ENCODE measurements at places on chromosomes 5 and 9. TPM values are rescaled to one million over a fixed set of nuclear protein-coding genes. Genes with fewer than 3 reads are reported as not detected.
A peak's percentile ranks its signal among the peaks of the same experiment; 100 is the strongest.

Gene TMC1
- 0.15 TPM for total RNA-seq

Gene ACTBL2
- total RNA-seq = 5.6 TPM

Gene GFI1B
- not detected for total RNA-seq

Gene PFN3
- total RNA-seq = not detected

Gene FBXL7
- not detected for total RNA-seq

Gene EPB41L4A
- total RNA-seq = 26.1 TPM

Gene STPG3
- total RNA-seq = not detected

DNA sequence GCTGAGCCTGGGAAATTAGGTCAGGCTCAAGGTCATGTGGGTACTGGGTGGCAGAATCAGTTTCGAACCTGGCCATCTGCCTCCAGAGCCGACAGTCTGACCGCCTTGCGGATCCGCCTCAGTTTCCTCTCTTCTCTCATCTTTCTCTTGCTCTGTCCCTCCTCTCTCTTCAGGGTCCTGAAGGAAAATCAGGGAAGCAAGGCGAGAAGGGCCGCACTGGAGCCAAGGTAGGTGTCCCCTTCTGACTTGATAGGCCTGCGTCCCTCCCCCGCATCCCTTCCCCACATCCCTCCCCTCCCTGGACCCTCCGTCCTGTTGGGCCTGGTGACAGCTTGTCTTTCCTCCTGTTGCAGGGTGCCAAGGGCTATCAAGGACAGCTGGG, 40.8 kb upstream of the ORM1 start:
- DNase-seq = no peak

DNA sequence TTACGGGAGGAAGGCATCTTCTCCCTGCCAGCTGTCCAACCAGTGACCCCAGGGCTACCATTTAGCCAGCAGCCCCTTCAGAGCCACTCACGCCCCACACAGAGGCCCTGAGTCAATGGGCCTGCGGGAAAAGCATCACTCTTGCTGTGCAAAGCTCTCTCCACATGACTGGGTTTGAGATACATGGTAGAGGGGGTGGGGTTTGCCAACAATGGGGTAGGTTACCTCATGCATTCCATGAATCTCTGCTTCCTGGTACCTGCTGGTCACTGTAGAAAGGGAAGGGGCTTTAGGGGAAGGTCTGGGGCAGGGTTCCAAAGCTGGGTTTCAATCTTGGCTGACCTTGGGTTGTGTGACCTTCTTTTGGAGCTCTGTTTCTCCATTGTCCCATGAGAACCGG, 22.9 kb upstream of the TTLL11 start:
- peak; percentile 83 for DNase-seq

GRCh38 chr5:119390404-119390803, 34.6 kb downstream of the TNFAIP8 start:
- DNase-seq = no peak

DNA sequence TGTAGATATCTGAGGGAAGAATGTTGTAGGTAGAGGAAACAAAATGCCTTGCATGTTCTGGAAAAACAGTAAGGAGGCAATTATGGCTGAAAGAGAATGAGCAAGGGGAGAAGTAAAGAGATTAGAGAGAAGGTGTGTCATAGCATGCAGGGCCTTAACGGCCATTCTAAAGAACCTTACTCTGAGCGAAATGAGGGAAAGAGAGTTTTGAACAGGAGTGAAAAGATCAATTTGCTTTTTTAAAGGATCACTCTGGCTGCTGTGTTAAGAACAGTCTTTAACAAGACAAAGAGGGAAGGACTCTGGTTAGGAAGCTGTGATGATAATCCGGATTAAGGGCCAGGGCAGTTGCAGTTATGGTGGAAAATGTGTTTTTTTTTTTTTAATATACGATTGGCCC, 22.6 kb downstream of the PTBP3 start:
- DNase-seq = no peak

- DNase-seq = no peak
These were observed 129.4 kb downstream of the C9orf50 start for GRCh38 chr9:129491487-129491855.

GRCh38 chr5:84382363-84383295, 2.1 kb downstream of the EDIL3 start:
- DNase-seq = no peak

- DNase-seq = no peak
These were observed 50.8 kb downstream of the RBM27 start for GRCh38 chr5:146254223-146254622.

DNA sequence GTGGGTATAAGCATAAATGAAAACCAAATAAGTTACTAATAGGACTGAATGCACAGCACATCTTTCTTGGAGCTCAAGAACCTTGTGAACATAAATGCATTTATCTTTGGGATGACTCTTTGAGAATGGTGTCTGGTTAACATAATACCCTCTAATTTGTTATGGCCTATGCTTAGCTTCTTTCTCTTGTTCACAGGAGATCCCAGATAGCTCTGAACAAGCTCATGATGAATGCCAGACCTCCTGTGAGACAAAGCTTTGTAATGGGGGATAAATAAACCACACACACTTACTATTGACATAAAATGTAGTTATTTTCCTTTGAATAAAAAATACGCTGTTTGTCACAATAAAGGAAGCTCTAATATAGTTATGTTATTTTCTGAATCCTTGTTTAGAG, 111.5 kb downstream of the PSAT1 start:
- DNase-seq = no peak

DNA sequence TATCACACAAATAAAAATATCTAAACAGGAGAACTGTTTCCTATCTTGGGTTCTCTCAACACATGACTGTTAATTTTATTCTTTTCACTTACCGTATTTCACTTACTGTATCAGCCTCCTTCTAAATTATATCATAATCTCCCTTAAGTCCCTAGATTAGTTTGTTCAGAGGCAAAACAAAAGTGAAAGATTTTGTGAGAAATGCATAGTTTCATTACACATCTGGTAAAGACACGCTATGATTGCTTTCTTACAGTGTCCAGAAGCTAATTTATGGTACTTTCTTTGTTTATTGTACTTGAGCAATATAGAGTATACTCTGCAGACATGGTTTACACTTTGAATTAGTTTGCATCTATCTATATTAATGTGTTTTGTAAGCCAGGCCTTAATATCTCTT, 159.7 kb upstream of the TLX3 start:
- no peak for DNase-seq

DNA sequence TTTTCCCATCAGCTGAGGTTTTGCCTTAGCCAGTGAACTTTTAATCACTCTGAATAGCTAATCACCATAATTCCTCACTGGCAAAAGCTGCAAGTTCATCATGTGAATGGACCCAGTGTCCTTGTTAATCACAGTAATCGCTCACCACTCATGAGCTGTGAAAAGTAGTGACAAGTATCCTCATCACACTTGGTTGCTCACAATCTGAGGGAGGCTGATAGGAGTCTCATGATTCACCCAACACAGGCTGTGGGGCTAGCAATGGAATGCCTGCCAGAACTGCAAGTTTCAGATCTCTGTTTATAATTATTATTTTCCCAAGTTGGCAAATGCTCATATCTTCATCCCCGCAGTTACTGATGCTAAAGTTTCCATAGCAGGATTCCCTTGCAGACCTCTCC, 467.2 kb downstream of the KIF4B start:
- DNase-seq = peak; percentile 74

GRCh38 chr9:83503866-83504265, 34.3 kb downstream of the FRMD3 start:
- DNase-seq = no peak

GRCh38 chr5:24245821-24246220, 399.0 kb downstream of the CDH10 start:
- DNase-seq = peak; percentile 57

DNA sequence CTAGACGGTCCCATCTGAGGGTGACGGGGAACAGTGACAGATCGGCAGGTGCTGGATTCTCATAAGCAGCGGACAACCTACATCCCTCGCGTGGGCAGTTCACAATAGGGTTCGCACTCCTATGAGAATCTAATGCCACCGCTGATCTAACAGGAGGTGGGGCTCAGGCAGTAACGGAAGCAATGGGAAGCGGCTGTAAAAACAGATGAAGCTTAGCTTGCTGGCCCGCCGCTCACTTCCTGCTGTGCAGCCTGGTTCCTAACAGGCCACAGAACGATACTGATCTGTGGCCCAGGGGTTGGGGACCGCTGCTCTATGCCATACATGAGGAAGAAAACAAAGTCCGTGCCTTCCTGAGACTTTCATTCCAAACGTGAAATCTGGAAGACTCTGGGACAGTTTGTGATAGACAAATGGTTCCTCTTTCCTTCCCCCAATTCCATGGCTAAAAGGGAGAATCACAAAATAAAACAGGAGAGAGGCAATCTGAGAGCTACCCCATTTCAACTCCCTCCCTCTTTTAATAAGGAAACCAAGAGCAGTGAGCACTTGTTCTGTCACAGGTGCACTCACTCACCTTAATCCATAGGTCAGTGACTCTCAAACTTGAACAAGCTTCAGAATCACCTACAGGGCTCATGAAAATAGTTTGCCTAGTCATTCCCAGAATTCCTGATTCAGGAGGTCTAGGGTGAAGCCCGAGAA, 12.1 kb downstream of the PDCL start:
- no peak for DNase-seq

DNA sequence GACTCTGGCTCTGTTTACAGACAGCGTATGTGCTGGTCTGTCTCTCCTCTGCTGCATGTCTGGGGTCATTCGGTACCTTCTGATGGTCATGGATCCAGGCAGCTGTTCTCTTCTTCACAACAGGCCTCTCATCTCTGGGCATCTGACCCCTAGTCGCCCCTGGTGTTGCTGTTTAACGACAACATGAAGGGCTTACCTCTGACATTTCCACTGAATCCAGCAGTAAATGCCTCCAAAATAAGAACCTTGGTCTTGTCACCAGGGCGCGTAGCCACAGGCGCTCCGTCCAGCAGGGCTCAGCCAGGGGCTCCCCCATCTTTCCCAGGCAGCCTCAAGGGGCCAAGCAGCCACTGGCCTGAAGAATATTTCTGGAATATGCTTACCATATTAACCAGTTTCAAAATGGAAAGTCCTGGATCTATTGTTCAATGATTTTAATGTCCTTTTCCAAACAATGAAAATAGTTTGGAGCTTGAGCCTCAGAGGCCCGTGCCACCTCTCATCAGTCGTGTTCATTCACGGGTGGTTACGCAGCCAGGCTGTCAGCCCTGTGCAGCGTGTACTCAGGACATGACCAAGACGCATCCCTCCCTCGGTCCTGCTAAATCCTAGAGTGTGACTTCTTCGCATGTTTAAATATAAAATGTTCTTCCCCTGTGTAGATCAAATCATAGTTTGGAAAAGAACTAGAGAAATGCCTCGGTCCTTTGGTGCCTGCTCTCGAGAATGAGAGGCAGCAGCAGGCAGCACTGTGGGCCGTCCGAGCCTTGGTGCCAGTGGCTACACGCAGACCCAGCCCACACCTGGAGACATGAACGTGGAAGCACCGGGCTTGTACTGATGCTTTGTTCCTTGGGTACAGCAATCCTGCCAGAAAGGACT, 30.1 kb upstream of the LRRC14B start:
- no peak for DNase-seq

DNA sequence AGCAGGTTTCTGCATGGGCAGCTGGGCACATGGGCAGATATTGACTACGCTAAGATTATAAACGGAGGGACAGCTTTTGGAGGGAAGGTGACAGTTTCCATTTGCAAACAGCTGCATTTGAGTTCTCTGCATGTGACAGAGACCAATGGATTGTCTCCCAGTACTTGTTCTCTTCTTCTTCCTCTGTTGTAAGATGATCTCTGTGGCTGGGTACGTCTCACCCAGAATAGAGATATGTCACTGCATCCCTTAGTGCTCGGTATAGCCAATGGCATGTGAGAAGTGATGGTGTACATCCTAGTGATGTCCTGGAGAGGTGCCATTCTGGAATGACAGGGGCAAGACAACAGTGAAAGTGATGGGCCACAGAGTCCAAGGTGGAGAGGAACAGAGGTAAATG, 171.3 kb downstream of the CFAP90 start:
- DNase-seq = no peak

GRCh38 chr5:59279979-59280378, 613.5 kb downstream of the PDE4D start:
- DNase-seq = peak; percentile 42

GRCh38 chr5:114447084-114447773, 85.4 kb downstream of the KCNN2 start:
- no peak for DNase-seq

DNA sequence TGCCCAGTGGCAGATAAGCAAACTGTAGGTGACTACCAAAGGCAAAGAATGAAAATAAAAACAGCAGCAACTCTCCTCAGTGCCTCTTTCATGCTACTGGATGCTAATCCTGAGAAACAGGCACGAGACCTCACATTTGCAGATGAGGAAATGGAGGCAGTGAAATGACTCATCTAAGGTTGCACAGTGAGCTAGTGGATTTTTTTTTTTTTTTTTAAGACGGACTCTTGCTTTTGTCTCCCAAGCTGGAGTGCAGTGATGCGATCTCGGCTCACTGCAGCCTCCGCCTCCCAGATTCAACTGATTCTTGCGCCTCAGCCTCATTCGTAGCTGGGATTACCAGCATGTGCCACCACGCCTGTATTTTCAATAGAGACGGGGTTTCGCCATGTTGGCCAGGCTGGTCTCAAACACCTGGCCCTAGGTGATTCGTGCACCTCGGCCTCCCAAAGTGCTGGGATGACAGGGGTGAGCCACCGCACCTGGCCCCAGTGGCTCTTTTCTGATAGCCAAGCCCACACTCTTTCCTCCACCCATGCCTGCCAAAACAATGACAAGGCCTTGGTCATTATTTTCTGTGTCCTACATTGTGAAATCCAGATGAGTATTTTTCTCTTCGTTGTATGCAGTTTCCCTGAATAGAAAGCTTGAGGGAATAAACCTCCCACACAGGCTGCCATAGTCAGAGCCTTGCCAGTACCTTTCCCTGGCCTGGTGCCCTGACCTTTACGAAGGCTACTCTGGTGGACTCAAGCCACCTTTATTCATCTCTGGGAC, 19.2 kb downstream of the DOCK2 start:
- peak; percentile 19 for DNase-seq

GRCh38 chr5:106522296-106522695, 1148.4 kb downstream of the EFNA5 start:
- no peak for DNase-seq

DNA sequence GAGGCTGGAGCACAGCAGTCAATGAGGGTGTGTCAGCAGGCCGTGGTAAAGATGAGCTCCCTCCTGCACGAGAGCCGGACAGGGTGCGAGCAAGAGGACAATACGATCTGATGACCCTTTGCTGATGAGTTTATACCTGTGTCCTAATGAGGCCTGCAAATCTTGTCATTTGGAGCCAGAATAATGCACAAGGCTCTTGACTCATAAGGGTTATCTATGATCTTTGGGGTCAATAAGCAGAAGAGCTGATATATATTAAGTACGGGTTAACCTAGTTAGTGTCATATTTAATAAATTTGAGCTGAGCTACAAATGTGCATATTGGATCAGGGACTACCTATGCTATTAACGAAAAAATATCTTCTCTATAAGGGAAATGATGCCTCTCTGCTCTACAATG, 46.9 kb downstream of the CTNND2 start:
- no peak for DNase-seq

- no peak for DNase-seq
These were observed 149.1 kb downstream of the ADAMTS6 start for GRCh38 chr5:65332591-65332990.
